WERI-Rb-1 (cell line): ENCODE measurements at places on chromosomes 11 and 22.

GRCh38 chr11:119803726-119804294 is 74.8 kb upstream of the NECTIN1 start:
- no peak for DNase-seq

DNA sequence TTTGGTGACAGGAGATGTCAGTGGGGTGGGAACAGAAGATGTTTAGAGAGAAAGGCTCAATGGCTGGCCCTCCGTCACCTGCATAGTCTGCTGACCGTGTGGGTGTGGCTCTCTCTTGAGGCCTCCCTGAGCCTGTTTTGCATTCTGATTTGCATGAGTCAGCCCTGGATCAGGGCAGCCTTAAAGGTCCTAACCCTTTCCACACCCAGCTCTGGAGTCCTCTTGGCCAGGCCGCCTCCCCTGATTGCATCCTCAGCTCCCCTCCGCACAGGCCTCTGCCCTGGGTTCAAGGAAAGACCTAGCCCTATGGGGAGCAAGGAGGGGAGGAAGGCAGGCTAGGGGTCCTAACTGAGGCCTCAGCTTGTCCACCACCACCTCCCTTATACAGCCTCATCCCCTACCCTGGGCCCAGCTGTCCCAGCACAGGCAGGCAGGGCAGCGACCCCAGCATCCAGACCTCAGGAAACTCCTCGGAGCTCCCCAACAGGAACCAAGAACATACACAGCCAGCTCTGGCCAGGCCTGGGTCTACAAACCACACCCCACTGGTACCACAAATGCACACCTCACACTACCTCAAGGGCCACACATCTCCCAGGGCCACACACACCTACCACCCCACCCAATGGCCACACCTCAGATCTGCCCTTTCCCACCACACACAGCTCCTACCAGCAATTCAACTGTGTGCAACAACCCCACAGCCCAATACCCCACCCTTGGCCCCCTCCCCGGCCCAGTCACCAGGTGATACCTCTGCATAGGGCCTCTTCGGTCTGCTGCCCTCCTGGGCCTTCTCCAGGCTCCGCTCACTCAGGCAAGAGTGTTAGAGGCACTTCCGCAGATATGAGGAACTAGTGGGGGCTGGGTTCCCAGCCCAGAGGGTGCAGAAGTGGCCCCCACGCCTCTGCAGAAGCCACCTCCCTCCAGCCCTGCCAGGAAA is 13.7 kb downstream of the ARAP1 start:
- DNase-seq: no peak

- DNase-seq: no peak
Observed at GRCh38 chr11:134992981-134993380, 580.9 kb upstream of the B3GAT1 start.

DNA sequence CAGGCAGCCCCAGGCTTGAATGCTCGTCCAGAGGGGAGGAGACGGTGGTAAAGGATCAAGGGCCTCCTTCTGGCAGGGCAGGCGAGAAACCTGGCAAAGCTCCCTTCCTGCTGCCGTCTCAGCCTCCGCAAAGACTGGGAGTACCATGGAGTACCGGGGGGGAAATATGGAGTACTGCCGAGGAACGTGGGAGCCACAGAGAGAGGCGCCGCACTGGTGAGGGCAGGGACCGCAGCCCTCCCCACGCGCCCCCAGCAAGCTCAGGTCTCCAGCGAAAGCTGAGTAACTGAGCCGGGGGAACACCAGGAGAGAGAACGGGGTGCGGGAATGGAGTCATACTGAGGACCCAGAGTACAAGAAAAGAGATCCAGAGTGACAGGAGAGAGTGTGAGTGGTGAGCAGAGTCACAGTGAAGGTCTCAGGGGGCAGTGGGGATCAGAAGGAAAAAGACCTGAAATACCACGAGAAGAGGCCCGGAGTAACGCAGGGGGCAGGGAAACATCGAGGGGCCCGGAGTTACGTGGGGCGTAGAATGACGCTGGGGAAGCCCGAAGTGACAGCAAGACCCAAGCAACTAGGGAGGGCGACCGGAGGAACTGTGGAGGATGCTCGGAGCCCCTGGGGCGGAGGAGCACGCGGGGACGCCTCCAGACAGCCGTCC is 740 bp downstream of the EML3 start:
- peak; percentile 51 for DNase-seq

GRCh38 chr22:47460861-47461260 is 698.4 kb downstream of the TBC1D22A start:
- DNase-seq: no peak

GRCh38 chr11:57667736-57668433 is at the start of gene ZDHHC5:
TSS of gene ZDHHC5 (plus strand) at chr11:57668114. CDS start at chr11:57673091, 4,977 bp downstream.
- peak; percentile 99 for DNase-seq

GRCh38 chr11:99271527-99271926 is 250.8 kb downstream of the CNTN5 start:
- no peak for DNase-seq

DNA sequence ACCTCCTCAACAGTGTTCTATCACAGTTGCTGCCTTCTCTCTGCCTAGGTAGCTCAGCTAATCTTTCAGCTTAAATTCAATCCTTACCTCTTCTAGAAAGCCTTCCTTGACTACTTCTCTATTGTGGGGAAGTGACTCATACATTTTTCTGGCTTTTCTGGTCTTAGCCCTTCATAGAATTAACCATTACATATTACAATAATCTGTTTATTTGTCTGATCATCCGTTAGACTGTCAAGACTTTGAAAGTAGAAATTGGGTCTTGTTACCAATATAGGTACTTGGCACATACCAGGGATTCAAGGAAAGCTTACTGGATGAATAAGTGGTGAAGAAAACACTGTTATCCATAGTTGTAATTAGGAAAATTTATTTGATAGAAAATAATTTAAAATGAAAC is 89.6 kb downstream of the FANCF start:
- DNase-seq: no peak

GRCh38 chr11:65288706-65289536 is 25.7 kb upstream of the CDC42EP2 start:
- DNase-seq: peak; percentile 83

DNA sequence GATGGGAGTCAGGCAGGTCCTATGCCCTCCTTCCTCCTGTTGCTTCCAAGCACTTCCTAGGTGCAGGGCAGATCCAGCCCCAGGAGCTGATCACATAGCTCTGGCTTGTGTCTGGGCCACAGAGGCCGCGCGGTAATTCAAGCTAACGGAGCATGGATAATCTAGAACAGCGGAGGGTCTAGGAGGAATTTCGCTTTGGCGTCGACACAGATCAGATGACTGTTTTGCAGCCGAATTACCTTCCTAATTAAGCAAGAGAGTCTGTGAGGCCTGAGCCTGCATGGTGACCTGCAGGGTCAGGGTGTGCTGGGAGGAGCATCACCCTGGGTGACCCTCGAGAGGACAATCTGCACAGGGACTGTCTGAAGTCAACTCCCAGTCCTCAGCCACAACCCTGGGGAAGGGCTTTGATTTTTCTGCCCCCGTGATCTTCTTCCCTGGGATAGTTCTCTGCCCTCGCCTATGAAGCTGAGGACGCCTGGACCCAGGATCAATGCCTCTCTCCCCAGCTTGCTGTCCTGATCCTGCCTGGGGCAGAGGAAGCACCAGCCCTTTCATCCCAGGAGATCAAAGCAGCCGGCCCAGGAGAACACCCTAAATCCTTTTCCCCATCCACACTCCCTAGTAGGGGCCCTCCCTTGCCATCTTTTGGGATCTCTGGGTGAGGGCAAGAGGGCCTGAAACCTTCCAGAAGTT is 11.0 kb downstream of the NECTIN1 start:
- DNase-seq: peak; percentile 67

DNA sequence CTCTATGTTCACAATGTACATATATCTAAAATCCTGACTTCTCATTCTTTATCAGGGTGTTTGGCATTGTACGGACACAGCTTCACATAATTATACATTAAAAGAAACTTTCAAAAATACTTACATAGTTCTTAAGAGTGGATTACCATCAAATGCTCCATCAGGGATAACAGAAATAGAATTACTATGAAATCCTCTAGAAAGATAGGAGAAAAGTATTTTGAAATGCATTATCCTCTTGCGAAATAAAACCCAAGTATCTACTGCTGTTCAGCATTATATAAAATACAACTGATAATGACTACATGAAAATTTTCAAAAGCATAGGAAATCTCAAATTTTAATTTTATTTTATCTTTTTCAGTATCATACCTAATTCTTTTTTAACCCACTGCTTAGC is 17.8 kb upstream of the CCDC34 start:
- no peak for DNase-seq

GRCh38 chr11:35598254-35599125 is 19.8 kb upstream of the FJX1 start:
- DNase-seq: no peak

GRCh38 chr11:8335186-8335585 is 71.5 kb upstream of the LMO1 start:
- no peak for DNase-seq

DNA sequence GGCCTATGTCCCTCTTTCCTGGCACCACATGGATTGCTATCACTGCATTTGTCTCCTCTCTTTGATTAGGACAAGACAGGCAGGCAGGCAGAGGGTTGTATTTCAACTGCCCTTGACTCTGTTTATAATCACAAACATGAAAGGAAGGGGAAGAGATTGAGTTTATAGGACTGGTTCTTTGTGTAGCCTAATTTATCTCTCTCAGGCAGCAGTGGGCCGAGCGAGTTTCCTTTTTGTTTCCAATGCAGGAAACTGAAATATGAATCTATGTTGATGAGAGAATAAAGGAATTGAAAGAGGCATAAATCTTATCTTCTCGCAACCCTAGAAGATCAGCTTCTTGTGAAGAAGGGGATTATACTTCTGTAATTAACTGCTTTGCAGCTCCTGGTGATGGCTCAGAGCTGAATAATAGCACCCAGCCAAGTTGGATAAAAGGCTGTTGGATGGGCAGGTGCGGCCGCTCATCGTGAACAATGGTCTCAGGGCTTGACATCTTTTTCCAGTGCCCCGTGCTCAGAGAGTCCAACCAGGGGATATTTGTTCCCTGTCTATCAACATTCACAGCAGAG is 80.6 kb upstream of the SYT13 start:
- peak; percentile 45 for DNase-seq

GRCh38 chr11:443542-444199 is 1.9 kb upstream of the ANO9 start:
- no peak for DNase-seq

DNA sequence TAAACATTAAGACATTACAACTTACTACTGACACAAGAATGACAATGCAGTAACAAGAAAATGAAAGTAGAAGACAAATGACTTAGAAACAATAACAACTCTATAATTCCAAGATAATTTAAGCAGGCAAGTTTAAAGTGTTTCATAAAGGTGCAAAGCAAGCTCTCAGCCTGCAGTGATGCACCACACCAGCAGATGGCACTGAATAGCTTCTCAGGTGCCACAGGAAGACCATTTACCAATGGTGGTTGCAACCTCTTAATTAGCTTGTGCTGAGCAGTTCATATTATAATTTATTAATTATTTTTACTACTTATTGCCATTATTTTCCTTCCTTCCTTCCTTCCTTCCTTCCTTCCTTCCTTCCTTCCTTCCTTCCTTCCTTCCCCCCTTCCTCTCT is 60.6 kb downstream of the NXPE2 start:
- peak; percentile 61 for DNase-seq

- DNase-seq: no peak
Observed at GRCh38 chr22:29139965-29140782, 65.5 kb upstream of the EMID1 start.

DNA sequence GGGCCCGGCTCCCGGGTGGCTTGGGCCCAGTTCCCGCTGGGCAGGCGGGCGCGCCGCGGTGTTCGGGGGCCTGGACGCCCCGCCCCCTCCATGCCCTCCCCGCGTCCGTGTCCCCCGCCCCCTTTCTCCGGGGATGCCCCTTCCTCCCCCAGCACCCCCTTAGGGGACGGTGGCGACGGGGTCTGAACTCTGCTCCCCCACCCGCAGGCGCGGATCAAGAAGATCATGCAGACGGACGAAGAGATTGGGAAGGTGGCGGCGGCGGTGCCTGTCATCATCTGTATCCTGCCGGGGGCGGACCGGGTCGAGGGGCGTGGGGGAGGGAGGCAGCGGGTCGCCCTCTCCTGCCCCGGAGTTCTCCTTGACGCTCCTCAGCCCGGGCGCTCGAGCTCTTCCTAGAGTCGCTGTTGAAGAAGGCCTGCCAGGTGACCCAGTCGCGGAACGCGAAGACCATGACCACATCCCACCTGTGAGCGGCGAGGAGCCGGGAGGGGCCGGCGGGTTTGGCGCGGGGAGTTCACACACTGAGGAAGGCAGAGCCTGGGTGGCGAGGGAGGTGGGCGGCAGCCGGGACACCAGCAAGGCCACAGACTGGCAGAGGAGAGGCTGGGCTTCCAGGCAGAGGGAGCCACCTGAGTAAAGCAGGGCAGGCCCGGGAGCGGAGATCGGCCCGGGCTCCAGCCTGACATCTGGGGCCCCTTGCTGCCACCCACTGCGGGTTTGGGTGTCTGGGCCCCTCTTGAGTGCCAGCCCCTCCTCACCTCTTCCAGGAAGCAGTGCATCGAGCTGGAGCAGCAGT is 546 bp downstream of the DRAP1 start:
- peak; percentile 57 for DNase-seq

DNA sequence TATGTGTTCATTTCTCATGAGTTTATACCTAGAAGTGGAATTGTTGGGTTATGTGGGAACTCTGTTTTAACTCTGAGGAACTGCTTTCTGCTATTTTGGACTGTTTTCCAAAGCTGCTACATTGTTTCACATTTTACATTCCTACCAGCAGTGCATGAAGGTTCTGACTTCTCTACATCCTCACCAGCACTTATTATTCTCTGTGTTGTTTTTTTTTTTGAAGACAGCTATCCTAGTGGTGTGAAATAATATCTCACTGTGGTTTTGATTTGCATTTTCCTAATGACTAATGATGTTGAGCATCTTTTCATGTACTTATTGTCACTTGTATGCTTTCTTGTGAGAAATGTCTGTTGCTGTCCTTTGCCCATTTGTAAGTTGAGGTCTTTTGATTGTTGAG is 169.9 kb downstream of the COMMD9 start:
- DNase-seq: no peak

GRCh38 chr11:93587858-93588581 is 44.8 kb upstream of the SMCO4 start:
- DNase-seq: no peak

- no peak for DNase-seq
Observed at GRCh38 chr11:23730307-23730998, 766.4 kb upstream of the LUZP2 start.
